SK-N-SH treated with all-trans-retinoic acid at 6 μM for 48 hours (cell line): ENCODE measurements at places on chromosomes 7 and 10.

DNA sequence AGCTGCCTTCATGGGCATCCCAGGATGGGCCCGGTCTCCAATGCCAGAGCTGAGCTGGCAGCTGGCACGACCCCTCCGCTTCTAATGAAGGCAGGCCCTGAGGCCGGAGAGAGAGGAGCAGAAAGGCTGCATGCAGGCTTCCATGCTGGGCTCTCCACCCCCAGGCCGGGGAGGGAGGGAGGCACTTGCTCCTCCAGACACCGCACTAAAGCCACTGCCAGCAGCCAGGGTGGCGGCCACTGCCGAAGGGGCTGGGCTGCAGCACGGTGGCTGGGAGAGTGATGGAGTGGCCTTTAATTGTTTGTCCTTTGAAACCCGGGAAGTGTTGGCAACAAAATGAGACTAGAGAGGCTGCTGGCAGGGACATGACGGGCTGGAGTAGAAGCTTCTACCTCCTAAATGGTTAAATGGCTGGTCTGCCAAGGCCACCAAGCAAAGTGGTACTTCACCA is 236.5 kb downstream of the SKAP2 start:
- ATAC-seq, result no peak

GRCh38 chr7:137531671-137532070 is 188.1 kb upstream of the PTN start:
- no peak for ATAC-seq

- ATAC-seq, result no peak
Measured at GRCh38 chr7:127415060-127415742, 22.7 kb upstream of the ZNF800 start.

DNA sequence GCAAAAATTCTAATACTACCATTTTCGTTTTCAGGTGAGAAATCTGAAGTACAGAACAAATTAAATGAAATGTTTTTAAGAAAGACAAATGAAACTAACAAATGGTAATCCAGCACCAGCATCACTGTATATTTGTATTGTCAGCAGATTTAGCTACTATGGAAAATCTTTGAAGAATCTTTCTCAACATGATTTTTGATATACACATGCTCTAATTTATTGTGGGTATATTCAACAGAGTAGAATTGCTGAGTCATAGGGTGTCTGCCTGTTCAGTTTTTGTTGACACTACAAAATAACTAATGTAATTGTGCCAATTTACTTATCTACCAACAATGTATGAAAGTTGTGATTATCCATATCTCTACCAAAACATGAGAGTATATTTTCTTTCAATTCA is 437.6 kb downstream of the PCDH15 start:
- no peak for ATAC-seq

DNA sequence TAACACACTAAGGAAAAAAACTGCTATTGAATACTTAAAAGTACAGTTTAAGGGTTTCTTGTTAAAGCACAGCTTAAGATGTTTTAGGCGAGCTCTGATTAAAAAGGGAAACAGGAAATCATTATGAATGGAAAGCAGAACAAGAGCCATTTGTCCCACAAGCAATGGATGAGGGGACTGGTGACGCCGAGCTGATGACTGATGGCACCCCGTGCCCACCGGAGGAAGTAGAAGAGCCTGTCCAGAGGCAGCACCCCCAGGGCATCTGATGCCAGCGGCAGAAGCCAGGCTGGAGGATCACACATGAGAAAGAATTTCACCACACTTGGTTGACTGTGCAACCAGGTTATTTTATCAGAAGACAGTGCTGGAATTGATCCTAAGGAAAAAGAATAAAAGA is 15.0 kb upstream of the INSIG1 start:
- no peak for ATAC-seq

DNA sequence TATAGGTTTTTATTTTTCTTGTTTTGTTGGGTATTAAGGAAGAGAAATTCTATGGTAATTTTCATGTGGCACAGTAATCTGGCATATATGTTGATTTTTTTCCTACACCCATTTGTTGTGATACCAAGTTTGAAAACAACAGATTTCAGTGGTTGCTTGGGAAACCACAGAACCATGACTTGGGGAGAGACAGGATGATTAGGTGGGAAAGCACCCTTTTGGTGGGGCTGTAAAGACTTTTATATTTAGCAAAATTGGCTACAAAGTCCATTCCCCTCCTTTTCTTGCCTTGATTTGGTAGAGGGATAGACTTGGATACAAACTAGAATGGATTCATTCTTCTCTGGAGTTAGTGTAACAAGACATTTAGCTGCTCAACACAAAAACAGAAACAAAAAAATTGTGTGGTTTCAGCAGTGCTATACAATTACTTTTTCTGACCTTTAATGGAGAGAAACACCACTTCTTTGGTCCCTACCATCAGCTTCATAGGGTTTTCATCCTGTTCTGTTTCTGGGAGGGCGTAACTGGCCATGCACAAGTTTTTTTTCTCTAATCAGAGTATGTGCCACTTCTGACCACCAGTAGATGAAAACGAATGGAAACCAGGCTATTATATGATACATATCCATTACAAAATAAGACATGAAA is 52.7 kb downstream of the FIGNL1 start:
- ATAC-seq, result no peak

- no peak for ATAC-seq
Measured at GRCh38 chr10:102644066-102644645, at the start of gene TRIM8. Gene TRIM8, plus strand, starts transcription at chr10:102644479. Its CDS starts 139 bp downstream, at chr10:102644618.

DNA sequence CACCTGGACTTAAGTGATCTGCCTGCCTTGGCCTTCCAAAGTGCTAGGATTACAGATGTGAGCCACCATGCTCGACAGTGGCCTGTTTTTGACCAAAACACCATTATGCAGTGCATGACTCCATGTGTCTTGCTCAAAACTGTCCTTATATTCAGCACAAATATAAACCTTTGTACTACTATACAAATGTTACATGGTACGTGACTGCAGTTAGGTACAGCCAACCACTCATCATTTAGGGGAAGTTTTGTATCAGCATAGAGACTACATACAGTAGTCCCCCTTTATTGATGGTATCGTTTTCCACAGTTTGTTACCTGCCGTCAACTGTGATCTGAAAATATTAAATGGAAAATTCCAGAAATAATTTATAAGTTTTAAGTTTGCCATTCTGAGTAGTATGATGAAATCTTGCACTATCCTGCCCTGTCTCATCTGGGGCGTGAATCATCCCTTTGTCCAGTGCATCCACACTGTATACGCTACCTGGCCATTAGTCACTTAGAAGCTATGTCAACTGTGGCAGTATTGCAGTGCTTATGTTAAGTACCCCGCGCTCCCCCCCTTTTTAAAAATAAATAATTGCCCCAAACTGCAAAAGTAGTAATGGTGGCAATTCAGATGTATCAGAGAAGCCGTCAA is 23.3 kb upstream of the ZNF282 start:
- ATAC-seq, result no peak

DNA sequence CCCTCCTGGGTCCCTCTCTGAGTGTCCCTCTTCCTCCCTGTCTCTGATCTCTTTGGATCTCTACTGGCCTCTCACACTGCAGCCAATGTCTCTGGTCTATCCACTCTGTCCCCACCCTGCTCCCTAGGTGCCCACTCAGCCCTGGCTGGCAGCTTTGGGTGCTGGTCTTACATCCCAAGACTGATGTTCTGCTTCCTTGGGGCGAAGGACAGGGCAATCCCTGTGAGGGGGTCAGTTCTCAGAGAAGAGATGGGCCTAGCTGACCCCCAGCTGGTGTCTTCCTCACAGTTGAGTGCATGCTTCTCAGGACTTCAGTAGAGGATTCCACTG is 51.7 kb upstream of the CAMK2B start:
- no peak; the same call in 2 of the 3 replicates for ATAC-seq

- no peak for ATAC-seq
Measured at GRCh38 chr10:59885430-59886134, 20.8 kb downstream of the CCDC6 start.

- no peak for ATAC-seq
Measured at GRCh38 chr10:77800738-77801266, 125.8 kb downstream of the DLG5 start.

DNA sequence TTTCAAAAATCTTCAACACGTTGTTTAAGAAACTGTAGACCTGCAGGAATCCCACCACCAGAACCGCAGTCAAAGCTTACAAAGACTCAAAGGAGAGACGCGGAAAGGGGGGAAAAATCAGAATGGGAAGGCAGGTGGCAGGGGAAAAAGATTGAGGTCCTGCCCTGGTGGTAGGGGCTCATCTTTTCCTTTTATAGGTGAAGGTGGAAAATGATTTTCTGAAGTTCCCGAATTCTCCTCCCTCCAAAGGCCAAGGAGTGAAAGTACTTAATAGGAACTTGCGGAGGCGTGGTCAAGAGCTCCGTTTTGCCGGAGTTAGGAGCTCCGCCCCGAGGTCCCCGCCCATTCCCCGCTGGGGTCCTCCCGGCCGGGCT is 724 bp downstream of the BBIP1 start:
- no peak for ATAC-seq

GRCh38 chr7:6127110-6127490 is 95.9 kb downstream of the ANKRD61 start:
- ATAC-seq, result peak; percentile 93

DNA sequence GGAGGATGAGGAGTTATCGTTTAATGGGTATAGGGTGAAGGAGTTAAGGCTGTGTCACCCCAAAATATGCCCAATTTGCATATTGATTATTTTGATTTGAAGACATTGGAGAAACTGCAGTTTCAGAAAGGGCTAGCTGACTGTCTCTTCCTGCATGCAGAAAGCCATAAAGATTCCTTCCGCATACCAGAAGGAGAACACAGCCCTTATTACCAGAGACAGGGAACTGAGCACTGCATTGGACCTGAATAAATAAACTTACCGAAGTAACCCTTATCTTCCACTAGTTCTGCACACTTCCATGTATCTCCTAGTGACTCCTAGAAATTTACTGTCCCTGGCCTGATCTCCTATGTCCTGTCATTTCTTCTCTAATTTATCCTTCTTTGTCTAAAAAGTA is 821.9 kb upstream of the AUTS2 start:
- no peak for ATAC-seq

DNA sequence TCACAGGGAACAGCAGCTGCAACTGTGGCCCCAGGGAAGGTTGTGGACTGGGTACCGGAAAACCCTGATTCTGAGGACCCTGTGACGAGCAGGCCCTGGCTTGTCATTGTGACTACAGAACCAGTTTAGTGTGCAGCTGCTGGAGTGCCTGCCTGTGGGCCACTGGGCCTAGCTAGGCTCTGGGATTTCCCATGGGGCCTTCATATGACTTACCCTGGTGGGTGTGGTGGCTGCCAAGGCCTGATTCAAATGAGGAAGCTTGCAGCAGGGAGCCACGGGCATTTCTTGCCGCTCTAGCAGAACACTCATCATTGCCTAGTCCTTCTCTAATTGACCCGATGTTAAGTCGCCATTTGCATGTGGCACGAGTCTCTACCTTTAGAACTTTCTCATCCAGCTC is 14.7 kb upstream of the CAMK2G start:
- ATAC-seq, result no peak
